Breast epithelium (tissue), 4 donors: ENCODE measurements at places on chromosomes 5 and 9.

GRCh38 chr5:145887976-145888574, 15.3 kb upstream of the GRXCR2 start:
- no peak for DNase-seq

- no peak for DNase-seq
Measured at GRCh38 chr5:58458743-58459145, 1.1 kb downstream of the PLK2 start.

- no peak for DNase-seq
Measured at GRCh38 chr5:73151766-73152410, 21.1 kb upstream of the TMEM174 start.

- no peak for DNase-seq
Measured at GRCh38 chr5:158789441-158789840, 310.3 kb downstream of the EBF1 start.

DNA sequence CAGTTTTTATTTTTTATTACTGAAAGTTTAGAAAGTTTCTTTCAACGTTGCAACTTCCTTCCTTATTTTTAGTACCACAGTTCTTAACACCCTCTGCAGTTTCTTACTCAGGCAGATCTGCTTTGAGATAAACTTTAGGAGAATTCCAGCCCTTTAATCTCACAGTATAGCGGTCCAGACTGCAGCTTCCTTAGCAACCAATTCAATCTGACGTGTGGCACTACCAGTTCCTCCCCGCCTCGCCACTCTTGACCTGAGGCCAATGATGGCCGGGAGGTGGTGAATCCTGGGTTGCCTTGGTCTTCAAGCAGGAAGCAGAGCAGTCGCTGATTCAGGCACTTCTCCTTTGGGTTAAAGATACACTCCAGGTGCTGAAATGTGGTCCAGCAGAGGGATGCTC, 334.3 kb upstream of the TRPC7 start:
- DNase-seq = no peak

GRCh38 chr5:10583663-10584572, 20.0 kb downstream of the ANKRD33B start:
- DNase-seq = no peak

GRCh38 chr5:155147222-155147621, 133.7 kb downstream of the KIF4B start:
- no peak for DNase-seq
